ENCODE measurements at places on chromosomes 16 and 17. TPM values are rescaled to one million over a fixed set of nuclear protein-coding genes. Genes with fewer than 3 reads are reported as not detected.
A peak's percentile ranks its signal among the peaks of the same experiment; 100 is the strongest.

- no peak overlapping the region for H3K27ac ChIP-seq
- H3K36me3 ChIP-seq = no peaks in the 10 kb centered on the region
- no peaks in the 10 kb centered on the region for H3K27me3 ChIP-seq
- no peak for DNase-seq
- peaks cover 18% of the 10 kb centered on the region for H3K4me1 ChIP-seq
These were observed 124.2 kb downstream of the PARN start for GRCh38 chr16:14505846-14506245.

GRCh38 chr16:30094541-30095165 is 1.4 kb downstream of the YPEL3 start:
- H3K4me3 ChIP-seq = no peak overlapping the region
- no peak overlapping the region for H3K27ac ChIP-seq
- H3K36me3 ChIP-seq = no peaks in the 10 kb centered on the region
- DNase-seq = no peak

- no peaks in the 10 kb centered on the region for H3K36me3 ChIP-seq
These were observed 137.8 kb downstream of the ENGASE start for GRCh38 chr17:79212149-79213087.

- no peak for DNase-seq
- H3K27me3 ChIP-seq = no peaks in the 10 kb centered on the region
- peaks cover 3% of the 10 kb centered on the region for H3K4me1 ChIP-seq
- peak overlapping the region; percentile 22 for H3K27ac ChIP-seq
- no peaks in the 10 kb centered on the region for H3K36me3 ChIP-seq
These were observed 29.9 kb downstream of the BAIAP2 start for GRCh38 chr17:81064678-81065475.

The PYCARD gene
- 1.4 TPM for total RNA-seq

The UNC13D gene
- total RNA-seq = 4.6 TPM

The GNAO1 gene
- total RNA-seq = 2.7 TPM

The HOXB4 gene
- total RNA-seq = 12.2 TPM

Measured in cardiac muscle cell (in vitro differentiated cells and primary cell).